ENCODE measurements at places on chromosomes 11 and 22.

DNA sequence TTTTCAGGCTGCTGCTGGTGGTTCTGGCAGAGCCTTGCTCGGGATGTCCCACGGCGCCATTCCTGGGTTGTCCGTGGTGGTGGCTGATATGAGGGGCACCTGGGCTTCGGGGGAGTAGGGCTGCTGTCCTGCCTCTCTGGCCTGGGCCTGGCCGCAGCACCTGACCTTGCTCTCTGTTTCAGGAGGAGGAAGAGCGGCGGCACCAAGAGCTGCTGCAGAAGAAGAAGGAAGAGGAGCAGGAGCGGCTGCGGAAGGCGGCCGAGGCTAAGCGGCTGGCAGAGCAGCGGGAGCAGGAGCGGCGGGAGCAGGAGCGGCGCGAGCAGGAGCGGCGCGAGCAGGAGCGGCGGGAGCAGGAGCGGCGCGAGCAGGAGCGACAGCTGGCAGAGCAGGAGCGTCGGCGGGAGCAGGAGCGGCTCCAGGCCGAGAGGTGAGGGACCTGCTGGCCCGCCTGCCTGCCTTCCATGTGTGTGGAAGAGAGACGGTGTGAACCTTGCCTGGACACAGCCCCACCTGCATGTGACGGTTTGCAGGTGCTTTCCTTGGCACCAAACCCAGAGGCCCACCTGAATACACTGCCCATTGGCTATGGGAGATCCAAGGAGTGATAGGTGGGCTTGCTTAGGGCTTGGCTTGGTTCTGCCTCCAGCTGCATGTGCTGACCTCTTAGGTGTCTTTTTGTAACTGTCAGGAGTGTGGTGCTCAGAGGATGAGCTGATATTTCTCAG, 22.8 kb downstream of the INCENP start:
- DNase-seq = no peak

- DNase-seq = no peak
Observed at GRCh38 chr11:117166491-117166890, 12.1 kb upstream of the SIDT2 start.

- DNase-seq = peak; percentile 58
Observed at GRCh38 chr22:26579331-26579886, 10.5 kb downstream of the TPST2 start.

DNA sequence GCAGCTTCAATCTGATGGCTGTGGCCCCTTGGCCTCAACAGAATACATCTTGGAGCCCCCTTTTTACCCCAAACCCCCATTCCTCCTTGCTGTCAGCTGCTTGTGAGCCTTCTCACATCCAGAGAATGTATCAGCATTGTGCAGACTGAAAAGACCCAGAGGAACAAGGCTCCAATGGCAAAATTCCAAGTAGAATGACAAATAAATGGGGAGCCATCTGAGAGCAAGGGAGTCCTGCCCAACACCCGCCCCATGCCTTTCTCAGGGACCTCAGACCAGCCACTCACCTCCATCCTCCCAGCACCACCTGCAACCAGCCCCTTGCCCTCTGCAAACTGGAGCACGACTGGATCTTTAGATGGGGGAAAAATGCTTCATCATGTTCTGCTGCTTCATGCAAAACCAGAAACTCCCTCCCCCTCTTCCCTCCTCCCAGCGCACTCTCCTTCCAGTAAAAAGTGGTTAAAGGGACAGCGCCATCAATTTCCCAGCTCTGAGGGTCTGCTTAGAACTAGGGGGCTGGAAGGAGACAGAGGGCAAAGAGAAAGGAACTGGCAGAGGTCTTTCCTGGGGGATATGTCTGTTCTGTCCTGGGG, 2.2 kb upstream of the NEFH start:
- no peak for DNase-seq

GRCh38 chr22:25518000-25518663, 46.3 kb upstream of the GRK3 start:
- DNase-seq = no peak

- DNase-seq = no peak
Observed at GRCh38 chr11:109828387-109828786, 264.8 kb upstream of the ZC3H12C start.

- DNase-seq = no peak
Observed at GRCh38 chr11:19727246-19727645, 14.6 kb downstream of the NAV2 start.

- peak; percentile 75 for DNase-seq
Observed at GRCh38 chr22:40325315-40325714, 21.0 kb upstream of the ADSL start.

DNA sequence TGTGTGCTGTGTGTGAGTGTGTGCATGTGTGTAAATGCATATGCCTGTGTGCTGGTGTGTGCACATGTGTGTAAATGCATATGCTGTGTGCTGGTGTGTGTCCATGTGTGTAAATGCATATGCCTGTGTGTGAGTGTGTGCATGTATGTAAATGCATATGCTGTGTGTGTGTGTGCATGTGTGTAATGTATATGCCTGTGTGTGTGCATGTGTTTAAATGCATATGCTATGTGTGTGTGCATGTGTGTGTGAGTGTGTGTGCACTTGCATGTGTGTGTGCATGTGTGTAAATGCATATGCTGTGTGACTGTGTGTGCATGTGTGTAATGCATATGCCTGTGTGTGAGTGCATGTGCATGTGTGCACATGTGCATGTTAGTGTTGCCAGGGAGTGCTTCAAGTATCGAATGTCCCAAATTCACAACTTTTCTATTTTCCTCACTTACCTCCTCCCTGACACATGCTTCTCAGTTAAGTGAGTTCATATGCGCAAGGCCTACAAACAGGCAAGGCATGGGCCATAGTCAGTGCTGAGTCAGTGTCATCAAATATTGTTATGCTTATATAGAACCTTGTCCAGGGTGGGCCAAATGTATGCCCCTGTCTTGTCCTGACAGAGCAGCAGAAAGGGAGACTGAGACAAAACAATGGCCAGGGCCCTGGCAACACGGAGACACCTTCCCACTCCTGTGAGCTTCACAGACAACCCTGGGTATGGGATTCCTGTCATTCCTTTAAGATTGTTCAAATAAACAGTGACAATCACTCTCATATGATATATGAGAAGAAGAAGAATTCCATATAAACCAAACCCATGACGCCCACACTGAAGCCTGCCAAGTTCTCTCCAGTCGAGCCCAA, 38.6 kb downstream of the GGTLC2 start:
- no peak for DNase-seq

DNA sequence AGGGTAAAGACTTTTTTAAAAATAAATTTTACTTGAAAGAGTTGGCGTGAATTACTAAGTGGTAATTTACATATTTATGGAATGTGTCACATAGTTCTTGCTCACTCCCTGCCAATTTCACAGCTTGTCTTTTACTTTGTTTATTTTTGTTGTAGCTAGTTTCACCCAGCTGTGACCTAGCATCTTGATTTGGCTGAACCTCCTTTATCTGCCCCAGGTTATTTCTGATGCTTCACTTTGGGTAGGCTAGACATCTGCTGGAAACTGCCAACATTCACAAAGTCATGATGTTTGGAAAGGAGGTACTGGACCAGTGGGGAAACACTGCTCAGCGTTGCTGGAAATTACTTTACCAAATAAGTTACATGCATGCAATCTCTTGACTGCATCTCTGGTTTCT, 1676.0 kb upstream of the RAG2 start:
- DNase-seq = no peak

- DNase-seq = no peak
Observed at GRCh38 chr22:27833803-27834202, 32.2 kb upstream of the MN1 start.

- DNase-seq = no peak
Observed at GRCh38 chr11:76574406-76574805, 96.1 kb downstream of the LRRC32 start.
